ENCODE measurements at places on chromosomes 11 and 22.

- DNase-seq: no peak
These were observed 27.7 kb downstream of the MUC2 start for GRCh38 chr11:1102221-1102971.

DNA sequence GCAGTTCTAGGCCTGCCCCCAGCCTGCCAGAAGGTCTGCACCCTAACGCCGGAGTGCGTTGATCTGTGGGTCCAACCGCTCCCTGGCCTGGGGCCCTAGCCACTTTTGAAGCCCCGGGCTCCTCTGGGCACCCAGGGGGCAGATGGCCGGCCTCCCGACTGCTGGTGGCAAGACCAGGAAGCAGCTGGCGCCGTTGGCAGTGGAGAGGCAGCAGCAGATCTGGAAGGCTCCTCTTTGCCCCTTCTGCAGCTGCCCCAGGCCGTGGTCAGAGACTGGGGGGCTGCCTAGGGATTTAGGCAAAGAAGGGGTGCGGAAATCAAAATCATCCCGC is 445 bp upstream of the VWCE start:
- DNase-seq: no peak

- DNase-seq: no peak
These were observed 248.5 kb upstream of the C11orf87 start for GRCh38 chr11:109173504-109173903.

DNA sequence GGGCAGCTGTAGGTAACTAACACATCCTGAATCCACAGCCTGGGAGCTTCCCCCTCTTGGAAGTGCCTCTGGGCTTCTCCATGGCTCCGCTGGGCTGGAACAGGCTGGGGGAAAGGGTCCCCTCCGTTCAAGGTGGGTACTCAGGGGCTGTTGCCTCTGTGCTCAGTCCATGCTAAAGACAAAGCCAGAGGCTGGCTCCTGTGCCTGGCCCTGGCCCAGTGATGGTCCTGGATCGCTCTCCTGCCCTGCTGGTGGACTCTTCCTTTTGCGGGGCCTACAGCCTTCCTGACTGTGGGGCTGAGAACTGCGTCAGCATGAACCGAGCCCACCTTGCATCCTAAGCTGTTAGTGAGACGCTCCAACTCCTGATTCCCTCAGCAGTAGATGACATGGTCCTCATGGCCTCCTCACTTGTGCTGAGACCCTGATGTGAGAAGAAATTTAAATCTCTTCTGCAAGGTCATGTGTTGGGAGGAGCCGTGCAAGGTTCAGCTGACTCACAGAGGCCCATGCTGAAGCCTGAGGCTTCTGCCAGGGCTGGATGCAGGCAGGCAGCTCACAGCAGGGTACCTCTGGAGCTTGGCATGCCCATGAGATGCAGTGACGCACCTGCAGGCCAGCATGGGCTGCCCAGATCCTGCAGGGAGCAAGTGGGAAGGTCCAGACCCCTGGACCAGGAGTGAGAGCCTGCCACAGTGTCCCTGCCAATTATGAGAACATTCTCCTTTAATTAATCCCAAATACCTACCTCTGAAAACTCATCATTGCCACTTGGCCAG is 1285.5 kb downstream of the TBC1D22A start:
- no peak for DNase-seq

DNA sequence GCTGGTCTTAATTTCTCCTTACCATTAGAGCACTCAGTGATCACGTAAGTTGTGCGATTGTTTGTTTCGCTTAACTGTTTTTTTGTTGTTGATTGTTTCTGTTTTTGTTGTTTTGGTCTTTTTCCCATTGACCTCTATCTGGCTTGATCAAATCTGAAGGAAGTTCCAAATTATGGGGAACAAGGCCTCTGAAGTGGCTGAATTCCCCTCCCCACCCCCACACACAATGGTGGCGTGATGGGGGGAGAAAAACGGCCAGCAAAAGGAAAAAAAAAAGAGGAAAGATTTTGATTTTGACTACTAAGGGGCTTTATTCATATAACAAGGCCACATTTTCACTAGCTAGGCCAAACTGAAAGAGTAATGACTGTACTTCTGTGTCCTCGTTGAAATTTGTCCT is 53.6 kb downstream of the OSBPL5 start:
- DNase-seq: no peak

GRCh38 chr11:122879785-122880184 is 2.8 kb upstream of the JHY start:
- no peak for DNase-seq

GRCh38 chr11:62545437-62546243 is 966 bp downstream of the AHNAK start:
- DNase-seq: peak; percentile 93

GRCh38 chr22:30181459-30182349 is 64.9 kb downstream of the LIF start:
- no peak for DNase-seq

Measured in IMR-90 (cell line).